ENCODE measurements at places on chromosomes 12 and 14.

- no peak for DNase-seq
Measured at GRCh38 chr12:6853626-6854025, 1.7 kb downstream of the USP5 start.

GRCh38 chr12:116067892-116068291, 209.6 kb downstream of the MED13L start:
- no peak for DNase-seq

GRCh38 chr14:72301352-72301751, 369.1 kb downstream of the RGS6 start:
- no peak for DNase-seq

- no peak for DNase-seq
Measured at GRCh38 chr12:121754836-121755235, 38.7 kb downstream of the RHOF start.

All from fibroblast of villous mesenchyme (primary cell).